ENCODE measurements at places on chromosomes 6 and 20. TPM values are rescaled to one million over a fixed set of nuclear protein-coding genes. Genes with fewer than 3 reads are reported as not detected.

The MROH8 gene
- total RNA-seq, result 0.58 TPM

The LTB gene
- 1.5 TPM for total RNA-seq

- 0 out of 2 replicates have a peak, but pooled peaks cover 4% of the 10 kb centered on the region for H3K36me3 ChIP-seq
- H3K27me3 ChIP-seq, result no peaks in the 10 kb centered on the region
- H3K4me1 ChIP-seq, result no peaks in the 10 kb centered on the region
- H3K27ac ChIP-seq, result no peak overlapping the region
Measured at GRCh38 chr6:144555066-144555465, 269.9 kb downstream of the UTRN start.

- no peaks in the 10 kb centered on the region for H3K36me3 ChIP-seq
- no peaks in the 10 kb centered on the region for H3K27me3 ChIP-seq
- peaks cover 37% of the 10 kb centered on the region for H3K4me1 ChIP-seq
- peak; percentile 41 for DNase-seq
- H3K4me3 ChIP-seq, result peak overlapping the region; percentile 18
- H3K27ac ChIP-seq, result no peak overlapping the region
Measured at GRCh38 chr6:116008470-116009243, 52.0 kb downstream of the FRK start.

GRCh38 chr6:86756640-86757229 lies 180.6 kb upstream of the HTR1E start:
- H3K4me1 ChIP-seq, result no peaks in the 10 kb centered on the region
- H3K4me3 ChIP-seq, result no peak overlapping the region
- DNase-seq, result no peak
- H3K27ac ChIP-seq, result no peak overlapping the region

GRCh38 chr6:107592806-107593205 lies 102.9 kb downstream of the SOBP start:
- H3K4me3 ChIP-seq, result no peak overlapping the region
- peaks cover 45% of the 10 kb centered on the region for H3K27me3 ChIP-seq
- H3K27ac ChIP-seq, result no peak overlapping the region
- H3K36me3 ChIP-seq, result no peaks in the 10 kb centered on the region
- H3K4me1 ChIP-seq, result no peaks in the 10 kb centered on the region

DNA sequence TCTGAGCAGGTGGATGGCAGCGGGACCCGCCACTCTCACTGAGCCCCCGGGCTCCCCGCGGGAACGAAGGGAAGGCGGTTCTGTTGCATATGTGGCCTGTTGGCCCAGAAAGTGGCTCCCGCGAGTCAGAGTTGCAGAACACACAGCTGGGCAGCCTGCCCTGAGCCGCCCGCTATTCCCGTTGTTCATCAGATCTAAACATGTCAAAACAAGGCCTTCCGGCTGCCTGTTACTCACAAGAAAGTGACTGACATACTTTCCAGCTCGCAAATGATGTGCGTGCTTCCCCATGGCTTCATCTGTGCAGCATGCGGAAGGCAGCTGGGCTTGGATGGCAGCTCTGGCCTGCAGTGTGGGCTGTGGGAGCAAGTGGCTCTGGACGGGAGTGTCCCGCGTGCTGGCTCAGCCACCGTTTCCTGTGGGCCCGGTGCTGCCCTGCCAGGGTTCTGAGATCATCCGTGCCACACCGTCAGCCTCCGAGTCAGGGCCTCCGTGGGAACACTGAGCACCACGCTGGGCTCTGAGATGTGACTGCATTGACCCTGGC lies 227.3 kb downstream of the ERMARD start:
- H3K27ac ChIP-seq, result no peak overlapping the region
- no peak for DNase-seq
- no peaks in the 10 kb centered on the region for H3K4me1 ChIP-seq
- H3K4me3 ChIP-seq, result no peak overlapping the region
- no peaks in the 10 kb centered on the region for H3K36me3 ChIP-seq

Measured in PC-3 (cell line).